ENCODE measurements at places on chromosomes 4 and X. TPM values are rescaled to one million over a fixed set of nuclear protein-coding genes. Genes with fewer than 3 reads are reported as not detected.

The KDR gene
- 48.2 TPM for total RNA-seq

The TMSB15B gene
- 11.1 TPM for total RNA-seq

The AMTN gene
- total RNA-seq: not detected

The ZNF141 gene
- 42.1 TPM for total RNA-seq

The CXCL6 gene
- total RNA-seq: 0.85 TPM

The KCNE5 gene
- 3.7 TPM for total RNA-seq

The PCYT1B gene
- total RNA-seq: 27.4 TPM

The MTNR1A gene
- total RNA-seq: 0.97 TPM

The ADGRL3 gene
- 5.9 TPM for total RNA-seq

The MND1 gene
- total RNA-seq: 21.0 TPM

The ATP1B4 gene
- total RNA-seq: not detected

The SSX4B gene
- not detected for total RNA-seq

The RTL9 gene
- total RNA-seq: 0.13 TPM
